HFFc6 (cell line): ENCODE measurements at places on chromosomes 13 and 19. TPM values are rescaled to one million over a fixed set of nuclear protein-coding genes. Genes with fewer than 3 reads are reported as not detected.

- no peak overlapping the region for H3K27ac ChIP-seq
- no peaks in the 10 kb centered on the region for H3K36me3 ChIP-seq
- H3K4me3 ChIP-seq, result no peak overlapping the region
- H3K4me1 ChIP-seq, result no peaks in the 10 kb centered on the region
- peaks cover 11% of the 10 kb centered on the region for H3K27me3 ChIP-seq
- DNase-seq, result no peak
These were observed 489.6 kb upstream of the KLF12 start for GRCh38 chr13:74623761-74624160.

DNA sequence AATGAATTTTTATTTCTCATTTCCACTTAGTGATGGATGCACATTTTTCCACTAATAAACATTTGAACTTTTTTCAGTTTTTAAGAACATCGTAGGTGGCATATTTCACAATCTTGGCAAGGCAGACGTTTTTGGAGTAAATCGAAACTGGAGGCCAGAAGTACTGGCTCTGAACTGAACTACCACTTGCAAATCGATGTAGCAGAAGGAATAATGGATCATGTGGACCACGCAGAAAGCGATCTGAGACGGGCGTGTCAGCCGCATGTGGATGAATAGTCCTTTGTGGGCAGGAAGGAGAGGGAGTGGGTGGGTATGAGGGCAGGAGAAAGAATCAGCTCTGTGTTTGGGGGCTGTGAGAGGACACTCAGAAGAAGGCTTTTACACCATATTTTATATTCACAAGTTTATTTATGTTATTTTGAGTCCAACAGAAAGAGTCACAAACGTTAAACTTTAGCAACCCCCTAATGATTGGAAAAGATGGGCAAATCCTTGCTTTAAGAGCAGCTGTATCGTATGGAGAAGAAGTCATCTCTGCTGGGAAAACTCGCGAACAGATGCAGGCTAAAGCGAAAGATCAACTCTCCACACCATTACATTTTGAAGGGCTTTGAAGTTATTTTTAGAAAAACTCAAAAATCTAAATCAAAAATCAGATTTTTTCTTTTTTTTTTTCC is 90.5 kb downstream of the COL4A2 start:
- peak overlapping the region; percentile 83 for H3K4me3 ChIP-seq
- peaks cover 34% of the 10 kb centered on the region for H3K36me3 ChIP-seq
- no peak for DNase-seq
- H3K4me1 ChIP-seq, result peaks cover 95% of the 10 kb centered on the region

DNA sequence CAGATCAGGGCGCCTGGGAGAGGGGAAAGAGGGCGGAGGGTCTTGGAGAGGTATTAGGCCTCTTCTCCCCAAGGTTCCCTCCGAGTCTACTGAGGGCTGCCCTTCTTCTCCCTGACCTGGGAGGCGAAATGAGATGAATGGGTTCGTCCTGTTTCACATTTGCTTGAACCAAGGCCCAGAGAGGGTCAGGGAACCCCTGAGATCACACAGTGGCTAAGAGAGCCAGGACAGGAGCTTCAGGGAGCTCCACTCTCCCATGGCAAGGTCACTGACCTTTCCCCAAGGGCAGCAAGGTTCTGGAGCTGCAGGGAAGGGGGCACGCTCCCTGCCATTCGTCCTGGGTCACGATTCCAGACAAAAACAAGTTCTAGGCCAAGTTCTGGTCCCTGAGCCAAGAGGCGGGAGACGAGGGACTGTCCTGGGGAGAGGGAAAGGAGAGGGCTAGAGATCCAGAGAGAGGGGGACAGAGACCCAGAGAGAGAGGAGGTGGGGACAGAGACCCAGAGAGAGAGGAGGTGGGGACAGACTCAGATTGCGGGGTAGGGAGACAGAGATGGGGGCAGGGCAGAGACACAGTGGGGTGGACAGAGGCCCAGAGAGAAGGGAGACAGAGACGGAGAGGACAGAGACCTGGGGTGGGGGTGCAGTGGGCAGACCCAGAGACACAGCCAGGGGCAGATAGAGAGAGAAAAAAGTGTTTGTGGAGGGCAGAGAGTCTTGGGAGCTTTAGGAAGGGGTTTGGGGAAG is 541 bp downstream of the ASPDH start:
- peaks cover 11% of the 10 kb centered on the region for H3K27me3 ChIP-seq
- no peak for DNase-seq
- H3K4me3 ChIP-seq, result no peak overlapping the region
- H3K4me1 ChIP-seq, result peaks cover 12% of the 10 kb centered on the region
- no peaks in the 10 kb centered on the region for H3K36me3 ChIP-seq

Gene RAVER1
- total RNA-seq, result 44.5 to 61.4 TPM (median 56.7 TPM) in 3 replicates

DNA sequence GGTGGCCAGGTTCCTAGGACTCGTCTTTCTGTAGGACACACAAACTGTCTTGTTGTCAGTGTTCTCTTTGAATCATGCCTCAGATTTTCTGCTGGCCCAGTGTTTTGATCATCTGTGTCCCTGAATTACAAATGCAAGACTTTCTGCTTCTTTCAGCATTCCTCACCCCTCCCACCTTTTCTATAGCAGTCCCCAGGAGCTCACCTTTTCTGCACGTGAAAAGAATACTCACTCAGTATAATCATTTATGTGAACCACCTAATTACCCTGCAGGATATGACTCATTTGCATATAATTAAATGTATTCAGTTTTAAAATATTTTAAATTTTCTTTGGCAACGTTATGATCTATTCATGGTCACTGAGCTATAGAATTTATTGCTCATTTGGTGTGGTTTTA is 389.2 kb downstream of the ITGBL1 start:
- no peaks in the 10 kb centered on the region for H3K36me3 ChIP-seq
- peaks cover 7% of the 10 kb centered on the region; the same call in 1 of the 2 replicates for H3K4me1 ChIP-seq
- H3K4me3 ChIP-seq, result no peak overlapping the region
- no peak for DNase-seq
- H3K27ac ChIP-seq, result no peak overlapping the region

Gene SLC25A15
- total RNA-seq, result 8.8 and 11.4 TPM in 2 replicates

DNA sequence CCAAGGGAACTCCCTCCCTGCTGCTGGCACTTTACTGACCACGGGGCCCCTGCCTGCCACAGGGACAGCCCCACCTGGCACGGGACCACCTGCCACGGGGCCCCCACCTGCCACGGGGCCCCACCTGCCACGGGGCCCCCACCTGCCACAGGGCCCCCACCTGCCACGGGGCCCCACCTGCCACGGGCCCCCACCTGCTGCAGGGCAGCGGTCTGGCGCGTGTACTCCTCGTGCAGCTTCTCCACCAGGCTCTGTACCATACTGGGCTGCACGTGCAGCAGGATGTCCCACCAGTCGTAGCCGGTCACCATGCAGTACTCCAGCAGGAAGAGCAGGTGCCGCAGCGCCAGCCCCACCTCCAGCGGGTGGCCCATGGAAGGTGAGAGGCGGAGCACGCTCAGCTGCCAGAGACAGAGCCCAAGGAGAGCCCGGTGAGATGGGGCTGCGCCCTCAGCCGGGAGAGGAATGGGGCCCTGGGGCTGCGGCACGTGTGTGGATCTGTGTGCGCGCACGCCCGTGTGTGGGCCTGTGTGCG is 16.1 kb downstream of the MED16 start:
- H3K36me3 ChIP-seq, result peaks cover 17% of the 10 kb centered on the region
- DNase-seq, result no peak
- H3K4me3 ChIP-seq, result no peak overlapping the region

GRCh38 chr13:105097521-105097920 is 1437.9 kb downstream of the EFNB2 start:
- peaks cover 3% of the 10 kb centered on the region for H3K27me3 ChIP-seq
- H3K27ac ChIP-seq, result no peak overlapping the region
- no peak overlapping the region for H3K4me3 ChIP-seq
- H3K36me3 ChIP-seq, result no peaks in the 10 kb centered on the region; the same call in 1 of the 2 replicates
